NCI-H524 (cell line): ENCODE measurements at places on chromosomes 1 and 21.

DNA sequence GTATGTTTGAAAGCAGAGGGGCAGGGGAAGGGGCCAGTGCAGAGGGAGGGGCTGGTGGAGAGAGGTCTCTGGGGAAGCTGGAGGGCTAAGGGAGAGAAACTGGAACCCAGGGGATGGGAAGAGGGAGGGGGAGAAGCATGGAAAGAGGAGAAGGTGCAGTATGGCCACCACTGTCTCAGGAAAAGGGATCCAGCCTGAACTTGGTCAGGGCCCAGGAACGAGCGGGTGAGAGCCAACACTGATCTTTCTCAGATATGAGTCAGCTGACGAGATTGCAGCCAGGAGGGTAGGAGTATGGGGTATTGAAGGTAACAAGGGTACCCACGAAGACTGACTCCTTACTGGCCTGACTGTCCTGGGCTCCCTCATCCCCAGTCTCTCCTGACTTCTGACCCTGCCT, 18.0 kb downstream of the TIE1 start:
- no peak for DNase-seq

- no peak for DNase-seq
Observed at GRCh38 chr1:30729901-30730300, 6.5 kb upstream of the MATN1 start.

- no peak for DNase-seq
Observed at GRCh38 chr1:162549001-162549400, 12.5 kb upstream of the UAP1 start.

DNA sequence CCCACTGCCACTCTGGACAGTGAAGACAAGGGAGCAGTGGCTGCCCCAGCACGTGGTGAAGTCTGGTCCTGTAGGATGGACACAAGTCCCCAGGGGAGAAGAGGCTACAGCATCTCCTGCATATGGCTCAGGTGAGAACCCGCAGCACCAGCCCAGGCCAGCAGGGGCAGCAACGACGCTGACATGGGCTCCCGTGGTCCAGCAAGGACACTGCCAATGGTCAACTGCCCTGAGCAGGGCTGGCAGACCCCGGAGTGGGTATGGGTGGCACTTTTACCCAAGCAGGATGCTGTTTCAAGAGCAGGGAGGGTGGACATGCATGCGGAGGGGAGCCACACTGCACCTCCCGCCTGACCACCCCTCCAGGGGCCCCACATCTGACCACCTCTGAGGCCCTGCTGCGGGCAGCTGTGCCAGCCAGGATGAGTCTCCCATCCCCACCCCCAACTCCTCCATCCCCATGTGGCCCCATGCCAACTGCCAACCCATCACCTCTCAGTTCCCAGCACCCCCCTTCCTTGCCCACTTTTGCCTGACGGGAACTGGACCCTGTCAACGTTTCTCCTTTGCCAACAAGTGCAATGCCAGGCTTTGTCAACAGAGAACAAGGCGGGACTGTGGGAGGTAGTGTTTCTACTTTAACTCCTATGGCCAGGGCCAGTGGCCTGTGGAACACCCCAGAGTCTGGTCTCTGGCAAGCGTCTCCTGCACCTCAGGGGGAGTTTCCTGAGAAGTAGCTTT, 8.6 kb downstream of the MORN1 start:
- DNase-seq = no peak

- no peak for DNase-seq
Observed at GRCh38 chr1:198179556-198179981, 22.8 kb downstream of the NEK7 start.

- no peak for DNase-seq
Observed at GRCh38 chr1:85681087-85681486, 27.1 kb downstream of the ZNHIT6 start.

- DNase-seq = no peak
Observed at GRCh38 chr1:29279951-29280391, 43.6 kb downstream of the PTPRU start.

DNA sequence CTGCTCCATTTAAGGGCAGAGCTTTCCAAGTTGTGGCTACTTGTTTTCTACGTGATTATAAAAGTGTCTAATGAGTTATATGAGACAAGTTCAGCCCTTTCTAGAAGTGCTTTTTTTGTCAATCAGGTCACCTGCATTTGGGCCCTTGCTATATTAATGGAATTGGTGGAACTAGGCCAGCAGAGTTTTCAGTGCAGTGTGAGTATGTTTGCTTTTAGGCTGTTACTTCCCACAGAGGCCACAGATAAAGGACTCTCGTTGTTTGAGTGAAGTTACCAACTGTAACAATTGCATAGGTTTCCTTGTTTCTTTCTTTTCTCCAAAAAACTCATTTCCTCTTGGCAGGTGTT, 10.9 kb downstream of the SMAP2 start:
- DNase-seq = no peak

- no peak for DNase-seq
Observed at GRCh38 chr1:114632427-114632826, 37.4 kb downstream of the DENND2C start.

DNA sequence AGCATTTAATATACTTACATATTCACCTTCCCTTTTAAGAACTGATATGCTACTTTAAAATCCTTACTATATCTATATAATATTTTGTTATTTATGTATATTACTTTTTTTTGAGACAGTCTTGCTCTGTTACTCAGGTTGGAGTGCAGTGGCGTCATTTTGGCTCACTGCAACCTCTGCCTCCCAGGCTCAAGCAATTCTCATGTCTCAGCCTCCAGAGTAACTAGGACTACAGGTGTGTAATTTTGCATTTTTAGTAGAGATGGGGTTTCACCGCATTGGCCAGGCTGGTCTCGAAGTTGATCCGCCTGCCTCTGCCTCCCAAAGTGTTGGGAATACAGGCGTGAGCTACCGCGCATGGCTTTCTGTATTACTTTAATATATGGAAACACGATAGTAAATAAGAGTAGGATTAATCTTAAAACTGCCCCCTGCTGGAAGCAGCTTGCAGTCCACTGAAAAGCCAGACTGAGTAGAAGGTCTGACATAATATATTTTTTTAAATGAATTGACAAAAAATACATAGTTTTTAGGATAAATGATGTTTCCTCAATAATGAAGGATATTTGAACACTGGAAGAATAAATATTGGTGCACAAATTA, 24.4 kb downstream of the RCAN3 start:
- DNase-seq = no peak

- DNase-seq = no peak
Observed at GRCh38 chr1:64655861-64656260, 89.0 kb upstream of the RAVER2 start.

DNA sequence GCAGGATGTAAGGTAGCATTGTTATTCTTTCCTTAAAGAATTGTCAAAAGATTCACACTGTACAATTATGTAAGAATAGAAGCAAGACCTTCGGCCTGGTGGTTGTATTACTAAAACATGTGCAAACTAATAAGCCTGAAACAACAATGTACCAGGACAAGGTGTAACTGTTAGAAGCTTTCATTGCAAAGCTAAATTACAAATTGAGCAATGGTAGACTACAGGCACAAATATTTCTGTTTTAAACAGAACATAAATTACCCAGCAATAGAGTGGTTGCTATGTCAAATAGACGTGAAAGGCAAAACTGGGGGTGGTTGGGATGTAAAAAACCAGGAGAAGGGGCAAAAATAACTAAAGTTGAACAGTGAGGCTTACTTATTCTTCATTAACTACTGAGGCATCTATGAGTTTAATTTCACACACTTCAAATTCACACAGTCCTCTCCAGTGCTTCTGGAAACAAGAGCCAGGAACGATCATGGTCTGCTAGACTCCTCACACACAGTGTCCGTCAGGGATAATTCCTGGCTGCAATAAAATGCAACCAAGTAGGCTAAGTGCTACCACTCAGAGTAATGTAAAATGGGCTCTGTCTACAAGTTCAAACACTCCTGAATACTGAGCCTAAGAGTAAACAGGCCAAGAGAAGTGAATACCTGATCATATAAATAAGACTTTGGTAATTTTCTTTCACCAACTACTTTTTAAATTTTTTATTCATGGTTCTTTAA, 39.3 kb upstream of the C1orf198 start:
- DNase-seq = no peak

DNA sequence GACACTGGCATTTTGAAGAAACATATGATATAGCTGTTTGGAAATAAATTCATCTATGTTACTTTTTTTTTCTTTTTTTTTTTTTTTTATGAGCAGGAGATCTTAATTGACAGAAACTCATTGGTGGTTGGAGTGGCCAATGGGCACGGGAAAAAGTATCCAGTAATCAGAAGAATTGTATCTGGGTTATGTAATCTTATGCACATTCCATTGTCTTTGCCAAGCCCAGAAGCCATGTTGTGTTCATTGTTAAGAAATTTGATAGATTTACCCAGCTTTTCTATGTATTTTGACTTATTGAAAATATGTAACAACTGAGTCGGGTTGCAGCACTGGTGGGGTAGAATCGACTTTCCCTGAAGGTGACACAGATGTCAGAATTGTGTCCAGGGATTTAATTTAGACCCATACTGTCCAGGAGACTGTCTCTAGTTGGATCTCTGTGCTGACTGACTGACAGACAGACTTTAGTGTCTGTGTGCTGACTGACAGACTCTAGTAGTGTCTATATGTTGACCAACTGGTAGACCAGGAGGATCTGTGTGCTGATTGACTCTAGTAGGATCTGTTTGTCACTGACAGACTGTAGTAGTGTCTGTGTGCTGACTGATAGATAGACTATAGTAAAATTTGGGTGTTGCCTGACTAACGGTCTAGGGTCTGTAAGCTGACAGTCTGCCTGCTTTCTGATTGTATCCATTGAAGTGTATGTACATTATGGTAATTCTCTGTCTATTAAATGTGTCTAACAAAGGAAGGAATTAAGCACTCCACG, 12.3 kb upstream of the C4BPB start:
- no peak for DNase-seq

DNA sequence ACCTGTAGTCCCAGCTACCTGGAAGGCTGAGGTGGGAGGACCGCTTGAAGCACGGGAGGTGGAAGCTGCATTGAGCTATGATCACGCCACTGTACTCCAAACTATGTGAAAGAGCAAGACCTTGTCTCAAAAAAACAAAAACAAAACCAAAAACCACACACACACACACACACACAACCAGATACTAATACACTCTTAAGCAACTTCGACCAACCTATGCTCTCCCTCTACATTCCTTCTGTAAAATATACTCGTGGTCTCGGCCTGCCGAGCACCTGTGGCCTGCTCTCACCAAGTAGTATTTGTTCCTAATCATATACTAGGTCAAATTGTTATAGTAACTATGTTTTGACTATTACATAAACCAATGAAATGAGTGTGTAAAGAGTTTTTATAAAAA, 13.5 kb upstream of the SYT2 start:
- no peak for DNase-seq

- no peak for DNase-seq
Observed at GRCh38 chr21:29403922-29404538, 105.3 kb downstream of the BACH1 start.

GRCh38 chr1:66732407-66733166, 19.7 kb upstream of the DYNLT5 start:
- no peak for DNase-seq

GRCh38 chr1:161676441-161676840, 13.5 kb downstream of the FCGR2B start:
- no peak for DNase-seq

GRCh38 chr1:182714546-182714945, 30.2 kb upstream of the RGS8 start:
- DNase-seq = no peak

- peak; percentile 48 for DNase-seq
Observed at GRCh38 chr1:165452336-165453130, 7.6 kb upstream of the RXRG start.

GRCh38 chr1:64320470-64320869, 117.0 kb downstream of the UBE2U start:
- DNase-seq = no peak

- DNase-seq = no peak
Observed at GRCh38 chr1:182649041-182649440, 35.3 kb downstream of the RGS8 start.

GRCh38 chr1:173887627-173888026, 19.4 kb downstream of the ZBTB37 start:
- DNase-seq = no peak

- DNase-seq = no peak
Observed at GRCh38 chr1:21783679-21784603, 992 bp upstream of the USP48 start.

GRCh38 chr21:33293136-33293535, 27.0 kb downstream of the IL10RB start:
- DNase-seq = no peak

DNA sequence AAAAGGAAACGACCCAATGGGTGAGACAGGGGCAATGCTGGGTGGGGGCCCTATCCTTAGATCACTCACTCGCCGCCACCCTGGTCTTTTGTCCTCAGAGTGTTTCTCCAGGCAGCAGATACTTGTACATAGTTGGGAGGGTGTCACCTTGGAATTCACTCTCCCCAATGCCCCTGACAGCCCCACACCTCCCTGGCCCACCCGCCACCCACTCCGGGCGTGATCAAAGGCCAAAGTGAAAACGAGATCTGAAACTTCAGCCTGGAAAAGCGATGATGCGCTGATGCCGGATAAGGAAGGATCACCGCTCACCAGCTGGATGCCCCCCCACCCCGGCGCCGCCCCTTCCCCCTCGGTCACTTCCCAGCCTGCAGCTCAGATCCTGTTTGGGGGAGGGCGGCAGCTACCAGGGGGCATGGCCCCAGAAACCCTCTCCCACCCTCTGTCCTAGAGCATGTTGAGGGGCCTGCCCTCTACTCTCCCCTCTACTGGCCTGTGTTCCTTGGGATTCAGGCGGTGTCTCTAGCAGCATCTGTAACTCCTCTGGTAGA, 33.6 kb upstream of the CASZ1 start:
- DNase-seq = no peak

- no peak for DNase-seq
Observed at GRCh38 chr1:169538998-169539871, 47.0 kb downstream of the F5 start.

GRCh38 chr1:107525961-107526360, 385.1 kb downstream of the NTNG1 start:
- DNase-seq = no peak

- no peak for DNase-seq
Observed at GRCh38 chr1:164688791-164689190, 129.8 kb downstream of the PBX1 start.

DNA sequence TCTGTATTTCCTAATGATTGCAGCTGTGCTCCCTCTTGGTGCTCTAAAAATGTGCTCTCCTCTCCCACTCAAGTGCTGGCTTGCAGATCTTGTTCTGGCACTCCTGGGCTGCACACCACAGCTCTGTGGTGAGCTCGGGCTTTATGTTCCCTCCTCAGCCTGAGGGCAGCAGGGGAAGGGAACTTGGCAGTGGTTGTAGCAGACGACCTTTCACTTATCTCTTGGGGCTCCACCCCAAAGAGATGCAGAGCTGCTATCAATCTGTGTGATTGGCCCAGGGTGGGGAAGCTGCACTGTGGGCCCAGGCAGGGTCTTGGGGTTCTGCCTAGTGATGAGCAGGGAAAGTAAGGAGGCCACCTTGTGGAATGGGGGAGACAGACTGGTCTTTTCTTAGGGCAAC, 143.5 kb upstream of the GORAB start:
- no peak for DNase-seq
